ENCODE measurements at places on chromosomes 7 and 10.

- DNase-seq = no peak
Measured at GRCh38 chr7:116810267-116811116, 51.9 kb upstream of the CAPZA2 start.

DNA sequence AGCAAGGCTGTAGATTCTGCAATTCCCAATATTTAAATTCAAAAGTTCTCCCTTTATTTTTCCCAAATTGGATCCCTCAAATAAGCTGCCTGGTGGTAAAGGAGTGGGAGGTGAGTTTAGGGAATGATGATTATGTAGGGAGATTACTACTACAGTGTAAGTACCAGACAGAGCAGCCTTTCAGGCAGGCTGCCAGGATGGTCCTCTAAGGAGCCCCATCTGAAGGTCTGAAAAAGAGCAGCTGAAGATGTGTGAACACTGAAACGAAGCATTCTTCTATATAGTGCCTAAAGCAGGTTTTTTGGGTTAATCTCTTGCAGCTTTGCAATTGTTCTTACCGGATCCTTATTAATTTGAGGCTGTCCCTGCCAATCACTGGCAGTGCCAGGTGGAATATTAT, 84.7 kb downstream of the CREB5 start:
- DNase-seq = no peak

DNA sequence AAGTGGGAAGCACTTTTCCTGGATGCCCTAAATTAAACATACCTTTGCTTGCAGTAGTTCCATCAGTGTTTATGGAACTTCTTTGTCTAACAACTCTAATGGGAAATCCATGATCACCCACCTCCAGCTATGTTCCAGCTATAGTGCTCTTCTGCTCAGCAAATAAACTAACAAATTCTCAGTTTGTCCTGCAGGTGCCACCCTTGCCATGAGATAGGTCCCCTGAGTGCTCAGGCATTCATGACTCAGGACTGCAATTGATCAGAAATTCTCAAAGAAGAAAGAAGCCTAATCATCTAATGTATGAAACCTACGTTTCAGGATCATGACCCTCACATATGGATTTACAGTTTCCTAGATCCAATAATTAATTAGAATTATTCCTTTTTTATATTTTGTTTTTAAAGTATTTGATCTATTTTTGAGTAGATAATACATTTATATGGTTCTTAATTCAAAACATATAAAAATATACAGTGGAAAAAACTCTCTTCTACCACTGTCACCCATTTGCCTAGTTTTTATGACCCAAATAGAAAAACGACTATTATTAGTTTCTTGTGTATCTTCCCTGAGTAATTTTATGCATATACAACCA, 48.7 kb upstream of the DYNC1I1 start:
- DNase-seq = no peak

GRCh38 chr10:6130848-6131470, 42.1 kb downstream of the RBM17 start:
- no peak for DNase-seq

All from activated gamma-delta T cell treated with Interleukin-2 at 50 U/mL for 16 hours (primary cell).